ENCODE measurements at places on chromosomes 7 and 10.
A peak's percentile ranks its signal among the peaks of the same experiment; 100 is the strongest.

GRCh38 chr7:17391366-17391765, 92.9 kb downstream of the AHR start:
- no peak for DNase-seq

DNA sequence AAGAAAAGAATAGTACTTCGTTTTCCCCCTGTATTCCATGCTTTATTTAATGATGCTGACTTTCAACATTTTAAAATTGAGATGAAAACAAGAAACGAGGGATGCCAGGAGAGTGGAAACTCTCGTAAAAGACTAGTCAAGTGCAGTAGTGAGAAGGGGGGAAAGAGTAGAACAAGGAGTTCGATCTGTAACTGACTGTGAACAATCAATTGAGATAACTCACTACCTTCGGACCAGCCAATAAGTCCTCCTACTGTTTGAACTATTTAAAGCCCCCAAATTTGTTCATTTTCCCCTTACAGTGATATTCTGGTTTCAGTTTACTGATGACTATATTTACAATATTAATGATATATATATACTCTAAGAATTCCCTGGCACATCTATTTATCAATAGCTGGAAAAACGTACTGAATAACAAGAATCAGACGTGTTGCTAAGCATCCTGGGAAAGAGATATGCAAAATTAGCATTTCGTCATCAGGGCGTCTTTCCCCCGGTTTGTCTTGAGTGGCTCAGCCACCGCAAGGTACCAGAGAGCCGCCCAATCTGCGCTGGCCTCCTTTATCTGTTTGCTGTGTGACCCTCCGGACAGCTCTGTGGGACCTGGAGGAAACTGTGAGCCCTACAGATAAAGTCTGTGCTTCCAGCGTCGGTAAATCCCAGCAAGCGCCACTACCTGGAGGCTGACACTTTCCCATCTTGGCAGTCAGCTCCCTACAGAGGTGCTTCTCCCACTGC, 41.1 kb downstream of the PDIA4 start:
- DNase-seq = peak; percentile 84

DNA sequence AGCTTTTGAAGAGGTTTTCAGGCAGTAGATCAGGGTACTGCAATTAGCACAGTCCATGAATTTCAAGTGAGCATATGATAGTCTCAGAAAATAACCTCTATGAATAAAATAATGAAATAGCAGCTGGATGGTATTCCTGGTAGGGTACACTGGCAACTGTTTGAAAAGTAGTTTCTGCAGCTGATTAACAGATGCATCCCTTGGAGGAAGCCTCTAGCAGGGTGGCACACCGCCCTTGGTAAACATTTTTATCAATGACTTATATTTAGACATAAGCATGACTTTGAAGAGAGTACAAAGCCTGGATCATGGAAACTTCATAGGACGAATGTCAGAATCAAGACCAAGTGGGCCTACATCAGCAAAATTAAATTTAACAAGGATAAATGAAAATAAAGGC, 26.8 kb downstream of the WNT16 start:
- DNase-seq = no peak

GRCh38 chr10:60186315-60187071, 203.2 kb downstream of the ANK3 start:
- DNase-seq = peak; percentile 60

DNA sequence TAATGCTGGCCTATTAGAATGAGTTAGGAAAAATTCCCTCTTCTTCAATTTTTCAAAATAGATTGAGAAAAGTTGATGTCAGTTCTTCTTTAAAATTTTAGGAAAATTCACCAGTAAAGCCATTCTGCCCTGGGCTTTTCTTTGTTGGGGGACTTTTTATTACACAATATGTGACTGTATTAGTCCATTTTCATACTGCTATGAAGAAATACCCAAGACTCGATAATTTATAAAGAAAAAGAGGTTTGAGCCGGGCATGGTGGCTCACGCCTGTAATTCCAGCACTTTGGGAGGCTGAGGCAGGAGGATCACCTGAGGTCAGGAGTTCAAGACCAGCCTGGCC, 12.7 kb downstream of the TAS2R40 start:
- no peak for DNase-seq

GRCh38 chr7:1935176-1936005, 265.3 kb downstream of the ELFN1 start:
- DNase-seq = no peak

GRCh38 chr7:157423886-157424565, 87.2 kb downstream of the DNAJB6 start:
- no peak for DNase-seq

DNA sequence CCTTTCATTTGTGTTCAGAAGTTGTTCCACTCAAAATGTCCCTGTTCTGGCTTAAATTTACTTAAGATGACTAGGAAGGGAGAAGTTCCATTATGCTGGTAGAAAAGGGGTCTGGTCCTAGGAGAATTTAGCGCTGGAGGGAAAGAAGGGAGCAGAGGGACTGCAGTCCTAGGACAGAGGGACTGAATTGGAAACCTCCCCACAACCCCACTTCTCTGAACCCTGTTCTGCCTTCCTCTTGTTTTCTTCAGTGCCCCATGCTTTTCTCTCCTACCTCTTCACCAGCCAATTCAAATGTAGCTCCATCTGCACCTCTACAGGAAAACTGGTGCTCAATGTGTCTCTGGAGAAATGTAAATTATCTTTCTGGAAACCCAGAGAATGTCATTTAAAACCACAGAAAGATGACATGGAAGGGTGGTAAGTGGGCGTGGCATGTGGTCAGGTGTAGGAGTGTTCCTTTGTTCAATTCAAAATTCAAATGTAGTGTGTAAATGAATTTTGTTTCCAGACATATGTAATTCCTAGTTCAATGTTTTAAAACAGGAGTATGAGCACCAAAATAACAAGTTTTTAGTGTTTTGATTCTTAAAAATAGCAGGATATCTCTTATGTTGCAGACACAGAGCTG, 24.0 kb upstream of the RHOBTB1 start:
- DNase-seq = no peak

DNA sequence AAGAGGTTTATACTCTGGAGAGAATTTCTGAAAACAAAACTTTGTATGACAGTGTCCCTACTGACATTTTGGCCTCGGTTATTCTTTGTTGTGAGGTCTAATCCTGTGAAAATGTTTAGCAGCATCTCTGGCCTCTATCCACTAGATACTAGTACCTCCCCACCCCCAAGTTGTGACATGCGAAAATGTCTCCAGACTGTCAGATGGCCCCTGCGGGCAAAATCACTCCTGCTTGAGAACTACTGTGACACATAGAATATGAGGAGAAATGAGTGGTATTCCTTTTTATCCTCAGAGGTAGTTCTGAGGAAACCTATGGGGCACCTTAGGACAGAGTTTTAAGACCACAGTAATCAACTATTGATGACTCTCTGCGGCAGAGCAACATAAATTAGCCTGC, 315.3 kb upstream of the HGF start:
- no peak for DNase-seq

- DNase-seq = no peak
These were observed 31.8 kb downstream of the CACNA2D1 start for GRCh38 chr7:82411732-82412131.

DNA sequence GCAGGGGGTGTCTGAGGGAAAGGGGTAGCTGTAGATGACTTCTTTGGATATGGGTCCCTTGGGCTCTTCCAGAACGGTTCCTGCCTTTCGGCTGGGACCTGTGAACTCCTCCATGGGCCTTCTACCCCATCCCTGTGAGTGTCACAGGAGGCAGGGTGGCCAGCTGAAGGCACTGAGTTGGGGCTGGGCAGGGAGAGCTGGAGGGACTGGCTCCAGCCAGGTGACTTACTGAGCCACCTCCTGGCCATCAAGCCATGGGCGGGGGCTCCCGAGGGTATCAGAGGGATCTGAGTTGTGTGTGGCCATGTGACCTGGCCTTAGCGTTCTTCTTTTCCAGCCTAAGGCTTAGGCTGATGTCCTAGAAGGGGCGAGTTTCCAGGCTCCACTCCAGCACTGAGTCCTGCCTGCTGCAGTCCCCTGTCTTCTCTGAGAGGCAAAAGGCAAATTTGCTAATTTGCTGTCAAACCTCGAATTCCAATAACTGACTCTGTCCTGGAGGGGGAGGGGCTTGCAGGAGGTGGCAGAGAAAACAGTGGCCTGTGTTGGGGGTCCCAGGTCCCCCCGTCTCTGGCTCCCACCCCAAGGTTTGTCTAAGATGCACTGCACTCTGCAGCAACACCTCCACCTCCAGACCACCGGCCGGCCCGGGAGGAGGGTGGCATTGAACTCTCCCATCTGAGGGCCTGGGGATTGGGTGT, 27.2 kb downstream of the ADCYAP1R1 start:
- DNase-seq = no peak

DNA sequence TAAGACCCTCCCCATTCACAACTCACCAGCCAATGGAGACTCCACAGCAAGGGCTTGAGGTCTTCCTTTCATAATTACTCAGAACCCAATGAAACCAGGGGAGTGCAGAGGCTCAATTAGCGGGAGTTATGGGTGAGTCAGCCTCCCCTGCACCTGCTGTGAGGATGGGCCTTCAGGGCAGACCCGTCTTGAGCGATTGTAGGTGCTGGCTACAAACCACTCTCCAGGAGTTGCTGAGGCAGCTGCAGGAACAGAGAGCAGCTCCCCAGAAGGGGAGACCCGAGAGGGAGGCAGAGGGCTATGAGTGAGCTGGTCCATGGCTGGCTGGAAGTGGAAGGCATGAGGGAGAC, 58.5 kb upstream of the SORCS3 start:
- no peak for DNase-seq

- no peak for DNase-seq
These were observed 14.8 kb downstream of the NFE2L3 start for GRCh38 chr7:26166684-26167266.

GRCh38 chr10:118444069-118444468, 101.9 kb upstream of the FAM204A start:
- DNase-seq = no peak

- DNase-seq = no peak
These were observed 536.6 kb upstream of the GALNT17 start for GRCh38 chr7:70595370-70595754.

DNA sequence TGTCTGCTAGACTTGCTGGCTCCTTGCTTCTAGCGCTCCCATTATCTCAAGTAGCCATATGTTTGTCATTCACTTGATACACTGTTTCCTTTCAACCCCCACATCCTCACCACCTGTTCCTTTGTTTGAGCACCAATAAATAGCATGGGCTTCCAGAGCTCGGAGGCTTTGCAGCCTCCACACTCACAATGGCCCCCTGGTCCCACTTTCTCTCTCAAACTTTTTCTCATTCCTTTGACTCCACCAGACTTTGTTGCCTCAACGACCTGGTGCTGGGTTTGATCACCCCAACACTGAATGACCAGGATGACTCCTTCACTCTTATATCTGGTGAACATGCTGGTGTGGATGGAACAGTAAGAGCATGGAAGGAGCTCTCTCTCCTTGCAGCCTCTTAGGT, 114.5 kb upstream of the TRIM24 start:
- DNase-seq = no peak

GRCh38 chr7:67923286-67923685, 926.7 kb downstream of the TYW1 start:
- DNase-seq = no peak

DNA sequence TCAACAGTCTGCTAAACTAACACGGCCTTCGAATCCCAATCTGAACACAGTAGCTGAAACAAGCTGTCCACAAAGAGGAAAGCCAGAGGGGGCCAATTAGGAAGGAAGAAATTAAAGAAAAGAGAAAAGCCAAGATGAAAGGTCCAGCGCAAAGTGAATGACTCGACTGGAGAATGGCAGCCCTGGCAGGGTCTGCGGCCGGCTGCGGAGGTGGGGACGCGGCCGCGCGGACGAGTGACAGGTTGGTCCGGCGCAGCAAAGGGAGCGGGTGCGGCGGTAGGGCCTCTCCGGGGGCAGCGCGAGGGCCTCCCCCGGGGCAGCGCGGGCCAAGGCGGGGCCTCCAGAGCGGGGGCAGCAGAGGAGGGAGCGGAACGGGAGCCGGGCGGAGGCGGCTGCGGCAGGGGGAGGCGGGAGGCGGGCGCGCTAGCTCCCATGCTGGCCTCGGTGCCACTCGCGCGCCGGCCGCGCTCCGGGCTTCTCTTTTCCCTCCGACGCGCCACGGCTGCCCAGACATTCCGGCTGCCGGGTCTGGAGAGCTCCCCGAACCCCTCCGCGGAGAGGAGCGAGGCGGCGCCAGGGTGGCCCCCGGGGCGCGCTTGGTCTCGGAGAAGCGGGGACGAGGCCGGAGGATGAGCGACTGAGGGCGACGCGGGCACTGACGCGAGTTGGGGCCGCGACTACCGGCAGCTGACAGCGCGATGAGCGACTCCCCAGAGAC, at the start of gene VWC2:
TSS of gene VWC2 (plus strand) at position 421 of the 718 bp plus-strand sequence. CDS start 1,798 bp downstream, outside the sequence.
- DNase-seq = no peak

- no peak for DNase-seq
These were observed 112.2 kb downstream of the KIF20B start for GRCh38 chr10:89813546-89813945.

GRCh38 chr7:44325811-44326241, 432 bp upstream of the CAMK2B start:
- DNase-seq = no peak

GRCh38 chr10:5965266-5965665, 12.1 kb downstream of the IL15RA start:
- DNase-seq = no peak

- no peak for DNase-seq
These were observed 67.3 kb downstream of the CALML3 start for GRCh38 chr10:5592070-5592469.

DNA sequence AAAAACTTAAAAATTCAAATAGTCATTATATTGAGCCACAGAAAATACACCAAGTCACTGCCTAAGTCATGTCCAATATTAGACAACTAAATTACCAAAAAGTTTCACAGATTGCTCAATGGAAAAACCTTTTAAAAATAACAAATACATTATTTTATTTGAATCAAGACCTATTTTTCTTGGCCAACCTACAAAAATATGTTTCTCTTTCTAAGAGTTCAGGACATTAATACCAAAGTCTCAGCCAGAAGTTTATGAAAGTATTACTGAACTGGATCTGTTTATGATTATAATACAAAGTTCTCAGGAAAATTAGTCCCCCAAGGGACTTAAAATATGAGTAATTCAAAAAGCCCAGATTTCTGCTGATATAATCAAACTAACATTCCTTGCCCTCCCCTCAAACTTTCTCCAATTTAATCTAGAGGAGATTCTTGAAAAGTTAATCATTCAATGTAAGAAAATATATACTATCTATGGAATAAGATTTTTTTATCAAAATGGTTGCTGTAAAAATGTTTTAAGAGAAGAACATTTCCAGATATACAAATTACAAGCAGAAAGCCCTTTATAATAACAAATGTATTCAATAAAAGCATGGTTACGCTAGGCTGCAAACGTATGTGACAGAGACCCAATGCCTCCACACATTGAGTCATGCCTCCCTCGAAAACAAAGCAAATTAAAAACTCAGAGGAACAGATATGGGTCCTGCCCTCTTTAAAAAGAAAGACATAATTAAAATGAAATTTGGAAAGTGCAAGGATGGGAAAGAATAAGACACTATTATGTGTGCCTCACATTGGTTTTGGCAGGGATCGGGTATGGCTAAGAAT, 381.6 kb downstream of the PARD3 start:
- DNase-seq = peak; percentile 32

DNA sequence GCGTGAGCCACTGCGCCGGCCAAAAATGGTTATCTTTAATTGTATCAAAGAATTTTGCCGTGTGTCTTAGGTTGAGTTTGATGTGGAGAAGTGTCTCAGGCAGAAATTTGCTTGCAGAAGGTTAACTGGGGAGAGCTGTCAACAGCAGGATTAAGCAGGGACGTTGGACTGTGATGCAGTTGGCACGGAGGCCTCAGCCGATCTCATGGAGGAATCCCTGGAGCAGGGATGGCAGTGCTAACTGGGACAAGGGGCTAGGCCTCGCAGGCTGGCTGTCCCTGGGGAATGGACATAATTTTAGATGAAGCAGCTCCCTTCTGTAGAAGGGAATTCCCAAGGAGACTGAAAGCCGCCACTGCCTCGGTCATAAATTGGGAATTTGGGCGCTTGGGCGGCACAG, 12.3 kb upstream of the KIF5B start:
- DNase-seq = no peak

All from foreskin fibroblast (primary cell).